ENCODE measurements at places on chromosomes 13 and 19. TPM values are rescaled to one million over a fixed set of nuclear protein-coding genes. Genes with fewer than 3 reads are reported as not detected.

FCER2 gene
- not detected for total RNA-seq

- no peak for DNase-seq
These were observed 3.3 kb upstream of the KLK11 start for GRCh38 chr19:51029718-51030117.

SYCN gene
- not detected for total RNA-seq

DNA sequence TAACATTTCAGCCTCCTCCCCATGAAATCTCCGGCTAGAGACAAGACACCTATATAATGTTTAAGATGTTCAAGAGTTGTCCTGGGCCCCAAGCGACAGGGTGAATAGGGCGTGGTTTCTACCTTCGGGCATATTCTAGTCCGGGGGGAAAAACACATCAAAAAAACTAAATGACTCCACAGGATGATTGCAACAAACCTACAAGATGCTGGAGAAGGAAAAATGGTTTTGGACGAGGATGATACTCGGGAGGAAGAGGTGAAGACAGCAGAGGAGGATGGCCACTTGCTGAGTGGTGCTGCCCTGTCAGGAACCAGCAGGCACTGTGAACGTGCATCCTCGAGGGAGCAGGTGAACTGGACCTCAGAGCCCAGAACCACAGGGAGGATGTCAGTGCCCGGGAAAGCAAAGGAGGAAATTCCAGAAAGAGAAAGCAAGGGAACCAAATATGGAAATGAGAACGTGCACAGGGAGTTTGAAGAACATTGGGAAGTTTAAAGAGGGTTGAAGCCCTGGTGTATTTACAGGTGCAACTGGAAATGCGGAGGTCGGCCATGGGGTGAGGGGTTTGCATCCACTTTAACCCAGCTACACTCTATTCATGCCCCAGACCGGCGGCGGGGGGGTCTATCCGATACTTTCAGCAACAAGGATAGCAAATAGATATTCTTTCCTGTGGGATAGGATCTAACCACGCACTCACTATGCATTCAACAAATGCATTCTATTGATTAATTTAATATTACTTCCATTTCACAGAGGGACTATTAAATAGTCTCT, 50.6 kb downstream of the COL4A1 start:
- DNase-seq = no peak

DNA sequence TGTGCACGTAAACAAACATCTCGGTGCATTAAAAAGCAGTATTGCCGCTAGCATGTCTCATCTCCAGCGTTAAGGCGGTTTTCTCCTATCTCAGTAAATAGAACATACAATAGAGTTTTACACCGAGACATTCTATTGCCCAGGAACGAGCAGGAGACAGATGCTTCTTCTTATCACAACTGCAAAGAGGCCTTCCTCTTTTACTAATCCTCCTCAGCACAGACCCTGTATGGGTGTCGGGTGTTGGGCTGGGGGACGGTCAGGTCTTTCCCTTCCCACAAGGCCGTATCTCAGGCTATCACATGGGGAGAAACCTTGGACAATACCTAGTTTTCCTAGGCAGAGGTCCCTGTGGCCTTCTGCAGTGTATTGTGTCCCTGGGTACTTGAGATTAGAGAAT, 21.2 kb downstream of the ZNF233 start:
- no peak for DNase-seq

EXOC3L2 gene
- not detected for total RNA-seq

DNA sequence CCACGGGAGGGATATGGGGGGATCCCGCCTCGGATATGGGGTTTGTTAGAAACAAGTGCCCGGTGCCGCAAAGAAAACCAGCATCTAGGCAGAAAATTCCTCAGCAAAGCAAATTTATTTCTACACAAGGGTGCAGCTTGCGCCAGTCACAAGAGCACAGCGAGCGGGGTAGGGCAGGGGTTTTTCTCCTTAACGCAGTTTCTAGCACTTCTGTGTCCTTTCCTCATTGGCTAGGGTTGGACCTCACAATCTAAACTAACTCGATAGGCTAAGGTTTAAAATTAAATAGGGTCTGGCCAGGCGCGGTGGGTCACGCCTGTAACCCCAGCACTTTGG, 595 bp downstream of the ZNF440 start:
- DNase-seq = no peak

FBL gene
- 191 TPM for total RNA-seq

GRCh38 chr13:103243495-103243894, 177.3 kb upstream of the SLC10A2 start:
- no peak for DNase-seq
